NCI-H774 (cell line): ENCODE measurements at places on chromosomes 2 and 18.

- no peak for DNase-seq
Measured at GRCh38 chr18:13232971-13233786, 14.6 kb downstream of the LDLRAD4 start.

GRCh38 chr2:235148201-235149170 is 196.7 kb downstream of the SH3BP4 start:
- no peak for DNase-seq

DNA sequence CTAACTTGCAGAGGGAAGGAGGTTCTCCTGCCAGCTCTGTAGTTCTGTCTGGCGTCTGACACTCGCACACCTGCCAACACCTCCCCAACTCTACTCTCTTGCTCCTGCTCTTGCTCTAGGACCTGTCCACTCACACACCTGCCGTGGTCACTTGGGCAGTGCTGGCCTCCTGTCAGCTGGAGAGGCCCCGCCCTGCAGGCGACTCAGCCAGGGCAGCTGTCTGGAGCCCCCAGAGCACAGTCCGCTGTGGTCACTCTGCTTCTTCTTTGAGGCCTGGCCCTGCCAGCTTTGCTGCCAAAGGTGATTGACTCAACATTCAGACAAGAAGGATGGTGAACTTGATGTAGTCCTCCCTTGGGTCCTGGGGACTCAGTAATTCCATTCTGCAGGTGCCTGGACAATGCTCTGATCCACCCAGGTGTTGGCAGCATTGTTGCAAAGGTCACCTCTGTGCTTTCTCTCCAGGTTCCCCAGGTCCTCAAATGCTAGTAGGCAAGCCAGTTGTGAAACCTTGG is 18.7 kb downstream of the TPO start:
- no peak for DNase-seq

GRCh38 chr18:21798126-21798525 is 57.5 kb downstream of the MIB1 start:
- DNase-seq = no peak

GRCh38 chr2:71950256-71951082 is 197.2 kb downstream of the CYP26B1 start:
- no peak for DNase-seq

GRCh38 chr18:33696332-33697162 is 118.5 kb downstream of the ASXL3 start:
- no peak for DNase-seq

DNA sequence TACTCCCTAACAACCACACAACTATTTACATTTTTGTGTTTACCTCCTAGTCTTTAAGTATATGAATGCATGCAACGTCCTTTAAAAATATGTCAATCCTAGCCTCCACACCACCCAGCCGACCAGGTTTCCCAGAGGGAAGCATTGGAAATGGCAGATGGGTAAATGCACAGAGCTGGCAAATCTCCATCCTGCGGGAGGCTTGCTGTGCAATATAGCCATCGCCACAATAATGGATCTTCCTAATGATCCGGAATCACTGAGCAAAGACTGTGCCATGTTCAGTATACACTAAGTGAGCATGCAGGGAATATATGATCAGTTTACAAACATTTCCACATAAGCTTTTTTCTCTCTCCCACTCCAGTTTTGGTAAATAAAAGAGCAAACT is 131.8 kb downstream of the NEDD4L start:
- no peak for DNase-seq

DNA sequence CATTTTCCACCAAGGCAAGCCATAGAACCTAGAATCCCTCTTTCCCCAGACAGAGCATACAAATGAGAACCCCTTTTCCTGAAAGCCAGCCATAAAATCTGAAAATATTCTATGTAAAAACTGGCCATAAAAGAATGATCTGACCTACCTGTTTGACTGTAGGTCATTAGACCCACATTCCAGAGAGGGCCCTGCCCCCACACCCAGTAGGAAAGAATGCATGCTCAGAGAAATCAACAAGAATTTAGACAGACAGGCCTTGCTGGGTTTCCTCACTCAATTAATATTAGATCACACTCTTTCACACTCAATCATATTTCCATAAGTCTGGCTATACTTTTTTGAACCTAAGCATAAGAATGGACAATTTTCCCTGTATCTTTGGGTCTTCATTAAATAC is 929.5 kb downstream of the ERBB4 start:
- no peak for DNase-seq

DNA sequence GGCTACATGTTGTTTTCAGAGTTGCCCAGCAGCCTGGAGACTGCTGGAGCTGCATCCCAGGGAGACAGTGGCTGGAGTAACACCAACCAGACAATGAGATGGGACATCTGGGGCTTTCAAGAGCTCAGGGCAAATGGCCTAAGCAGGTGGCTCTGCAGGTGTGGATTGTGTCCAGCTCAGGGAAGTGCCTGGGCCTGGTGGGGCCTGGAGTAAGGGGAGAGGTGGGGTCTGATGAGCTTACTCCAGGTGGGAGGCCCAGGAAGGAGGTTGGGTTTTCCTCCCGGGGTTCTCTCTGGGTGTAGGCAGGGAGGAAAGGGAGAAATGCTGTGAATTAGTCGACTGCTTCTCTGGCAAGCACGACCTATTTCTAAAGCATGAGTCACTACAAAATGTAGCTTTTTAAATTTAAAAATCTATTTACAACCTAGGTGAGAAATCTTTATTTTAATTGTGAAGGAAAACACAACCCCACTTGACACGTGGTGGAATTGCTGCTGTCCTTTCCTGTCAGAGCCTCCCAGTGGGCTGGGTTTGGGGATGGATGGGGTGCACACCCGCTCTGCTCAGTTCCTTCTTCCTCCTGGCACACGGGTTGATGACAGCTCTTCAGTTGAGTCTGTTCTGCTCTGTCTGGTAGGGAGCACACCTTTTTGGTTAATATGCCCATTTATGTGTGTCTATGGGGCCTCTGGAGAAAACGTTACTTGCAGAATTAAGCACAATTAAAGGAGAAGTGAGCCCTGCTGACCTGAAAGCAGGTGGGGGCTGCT is 81.6 kb downstream of the SH3RF3 start:
- DNase-seq = peak; percentile 21

- no peak for DNase-seq
Measured at GRCh38 chr2:68734176-68734575, 435 bp upstream of the ARHGAP25 start.

DNA sequence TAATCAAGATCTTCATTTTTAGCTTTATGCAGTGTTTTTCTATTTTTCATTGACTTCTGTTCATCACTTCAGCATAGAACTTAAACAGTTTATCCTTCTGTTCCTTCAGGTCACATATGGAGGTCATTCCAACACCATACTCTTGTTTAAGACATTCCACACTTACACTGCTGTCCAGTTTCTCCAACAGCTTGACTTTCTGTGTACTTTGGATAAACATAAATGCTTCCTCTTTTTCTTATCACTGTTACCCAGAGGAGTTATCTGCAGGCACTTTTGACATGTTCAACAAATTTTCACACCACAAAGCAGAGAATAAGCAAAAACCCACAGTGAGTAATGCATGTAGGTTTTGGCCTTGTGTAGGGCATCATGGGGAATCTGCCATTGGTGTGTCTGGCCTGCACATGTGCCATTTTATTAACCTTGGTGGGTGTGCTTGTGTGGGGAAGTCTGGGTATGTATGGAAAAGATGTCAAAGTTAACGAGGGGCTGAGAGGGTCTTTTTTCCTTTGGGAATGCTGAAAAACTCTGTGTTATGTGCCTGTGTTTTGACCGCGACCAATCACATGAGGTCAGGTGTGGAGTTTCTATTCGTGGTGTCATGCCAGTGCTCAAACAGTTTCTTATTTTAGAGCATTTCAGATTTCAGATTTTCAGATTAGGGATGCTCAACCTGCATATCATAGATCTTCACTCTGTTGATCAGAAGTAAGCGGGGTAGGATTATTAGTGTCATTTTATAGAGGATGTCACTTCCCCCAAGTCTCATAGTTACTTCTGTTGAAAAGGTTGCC is 53.9 kb upstream of the ACVR1 start:
- no peak for DNase-seq

DNA sequence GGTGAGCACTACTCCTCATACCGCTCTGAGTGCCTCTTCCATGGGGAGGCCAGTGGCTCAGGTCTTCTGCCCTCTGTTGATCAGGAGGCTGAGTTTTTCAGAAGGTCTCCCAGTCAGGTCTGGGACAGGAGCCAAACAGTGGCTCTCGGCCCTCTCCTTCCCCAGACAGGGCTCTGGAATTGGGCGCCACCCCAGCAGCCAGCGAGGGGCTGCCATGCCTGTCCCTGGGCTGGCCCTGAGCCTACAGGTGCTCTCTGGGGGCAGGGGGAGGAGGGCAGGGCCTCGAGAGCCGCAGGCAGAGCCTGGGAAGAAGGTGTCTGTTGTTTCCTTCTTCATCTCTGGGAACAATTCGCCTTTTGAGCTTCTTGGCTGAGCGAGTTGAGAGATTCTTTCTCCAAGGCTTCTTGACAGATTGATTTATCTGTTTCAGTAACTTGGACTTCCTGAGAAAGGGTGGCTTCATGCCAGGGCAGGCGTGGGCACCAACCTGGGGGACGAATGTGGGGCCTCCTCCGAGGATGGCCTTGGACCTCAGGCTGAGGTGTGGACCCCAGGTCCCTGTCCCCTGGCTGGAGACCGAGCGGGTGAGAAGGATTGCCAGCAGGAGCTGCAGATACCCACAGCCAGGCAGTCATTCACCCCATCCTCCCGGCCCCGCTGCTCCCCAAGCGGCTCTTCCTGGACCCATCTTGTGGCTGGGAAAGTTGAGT is 64.7 kb upstream of the GLI2 start:
- DNase-seq = no peak

GRCh38 chr2:29295845-29296244 is 180.6 kb downstream of the CLIP4 start:
- DNase-seq = no peak

GRCh38 chr2:224777559-224777930 is 61.4 kb upstream of the CCDC195 start:
- no peak for DNase-seq

DNA sequence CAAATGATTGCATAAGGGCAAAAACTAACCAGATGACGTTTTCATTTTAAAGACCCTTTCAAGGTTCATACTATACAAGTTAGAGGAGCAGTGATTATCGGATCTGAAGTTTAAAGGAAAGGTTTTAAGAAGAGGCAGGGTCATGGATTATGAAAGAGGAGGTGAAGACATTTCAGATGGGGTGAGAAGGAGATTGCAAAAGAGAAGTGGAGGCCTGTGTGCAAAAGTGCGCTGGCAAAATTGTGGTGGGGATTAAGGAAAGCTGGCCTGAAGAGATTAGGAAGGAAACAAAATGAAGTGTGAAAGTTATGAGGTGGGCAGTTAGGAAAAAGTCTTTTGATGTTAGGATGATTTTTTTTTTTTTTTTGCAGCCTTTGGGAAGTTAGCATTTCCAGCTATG is 935.7 kb upstream of the FAM98A start:
- DNase-seq = no peak

DNA sequence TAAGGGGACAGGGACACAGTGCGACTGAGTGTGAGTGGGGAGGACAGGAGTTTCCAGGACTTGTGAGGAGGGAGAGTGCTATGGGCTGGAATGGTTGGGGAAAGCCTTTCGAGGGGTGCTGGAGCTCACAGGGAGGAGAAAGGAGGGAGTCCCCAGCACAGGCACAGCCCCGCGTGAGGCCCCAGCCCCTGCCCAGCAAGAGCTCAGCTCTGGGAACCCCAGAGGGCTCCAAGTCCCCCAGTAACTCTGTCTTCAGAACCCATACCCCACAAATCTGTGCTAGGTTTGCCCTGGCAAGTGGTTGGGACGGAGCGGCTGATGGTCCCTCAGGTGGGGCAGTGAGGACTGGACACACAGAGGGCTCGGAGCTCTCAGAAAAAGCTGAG is 75.4 kb downstream of the SFXN5 start:
- no peak for DNase-seq

- no peak for DNase-seq
Measured at GRCh38 chr2:17614174-17614930, 73.9 kb downstream of the VSNL1 start.

- DNase-seq = no peak
Measured at GRCh38 chr2:16932826-16933225, 267.2 kb upstream of the CYRIA start.

- DNase-seq = no peak
Measured at GRCh38 chr2:213411582-213412289, 127.5 kb downstream of the SPAG16 start.

DNA sequence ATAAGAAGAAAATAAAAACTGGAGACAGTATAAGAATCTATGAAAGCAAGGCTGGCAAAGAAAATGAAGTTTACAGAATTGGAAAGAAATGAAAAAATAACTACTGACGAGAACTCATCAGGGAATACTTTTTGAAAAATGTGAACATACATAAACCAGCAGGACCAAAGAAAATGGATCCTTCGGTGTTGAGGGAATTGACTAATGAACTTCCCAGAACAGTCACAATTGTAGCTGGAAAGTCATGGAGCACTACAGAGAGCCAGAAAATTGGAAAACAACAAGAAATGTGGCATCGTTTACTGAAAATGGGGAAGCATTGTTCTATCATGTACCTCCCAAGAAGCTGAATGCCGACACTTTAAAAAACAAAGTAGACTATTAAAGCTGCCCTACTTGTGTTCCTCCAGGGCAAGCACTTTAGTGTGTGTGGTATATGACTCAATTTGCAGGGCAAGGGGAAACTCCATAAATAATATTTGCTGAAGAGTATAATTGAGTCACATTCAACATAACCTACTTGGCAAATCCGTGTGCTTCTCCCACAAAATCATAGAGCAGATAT is 1221.6 kb upstream of the NRXN1 start:
- no peak for DNase-seq

GRCh38 chr2:241354668-241355658 is 1.1 kb upstream of the FARP2 start:
- peak; percentile 56 for DNase-seq

DNA sequence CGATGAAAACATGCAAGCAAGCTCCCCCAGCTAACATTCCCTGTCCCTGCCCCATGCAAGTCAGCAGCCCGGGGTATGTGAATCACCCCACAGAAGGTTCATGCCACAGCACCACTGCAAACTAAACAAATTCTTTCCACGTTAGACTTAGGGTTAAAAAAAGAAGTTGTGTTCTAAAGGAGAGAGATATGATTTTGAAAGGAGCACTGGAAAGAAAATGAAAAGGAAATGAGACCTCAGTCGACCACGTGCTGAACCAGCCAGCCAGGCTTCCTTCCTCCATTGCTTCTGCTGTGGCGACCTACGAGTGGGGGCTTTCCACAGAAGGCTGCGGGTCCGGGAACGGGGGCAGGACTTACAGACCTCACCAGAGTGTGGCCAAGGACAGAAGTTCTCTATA is 52.0 kb downstream of the ARL4C start:
- no peak for DNase-seq

GRCh38 chr2:96636551-96637171 is 1.5 kb downstream of the KANSL3 start:
- no peak for DNase-seq

- DNase-seq = no peak
Measured at GRCh38 chr2:95225658-95226057, 18.3 kb downstream of the ZNF892 start.

- no peak for DNase-seq
Measured at GRCh38 chr2:44620189-44620990, 258.6 kb downstream of the CAMKMT start.

- DNase-seq = no peak
Measured at GRCh38 chr2:213185147-213185822, 33.9 kb upstream of the IKZF2 start.
